Panc1 (cell line): ENCODE measurements at places on chromosomes 2 and 18.

- no peak for DNase-seq
Measured at GRCh38 chr2:239114616-239115265, 266.9 kb downstream of the TWIST2 start.

DNA sequence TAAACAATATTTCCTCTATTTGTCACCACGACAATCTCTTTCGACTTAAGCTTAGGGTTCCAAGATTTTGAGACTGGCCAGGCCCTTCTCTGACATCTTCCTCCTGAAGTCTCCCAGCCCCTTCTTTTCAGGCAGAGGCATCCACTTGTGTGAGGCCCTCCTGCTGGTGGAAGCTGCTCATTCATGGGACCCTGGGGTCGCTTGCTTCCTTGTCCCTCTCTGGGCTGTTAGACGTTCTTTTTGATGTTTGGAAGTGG, 188.2 kb upstream of the APCDD1 start:
- DNase-seq = no peak

DNA sequence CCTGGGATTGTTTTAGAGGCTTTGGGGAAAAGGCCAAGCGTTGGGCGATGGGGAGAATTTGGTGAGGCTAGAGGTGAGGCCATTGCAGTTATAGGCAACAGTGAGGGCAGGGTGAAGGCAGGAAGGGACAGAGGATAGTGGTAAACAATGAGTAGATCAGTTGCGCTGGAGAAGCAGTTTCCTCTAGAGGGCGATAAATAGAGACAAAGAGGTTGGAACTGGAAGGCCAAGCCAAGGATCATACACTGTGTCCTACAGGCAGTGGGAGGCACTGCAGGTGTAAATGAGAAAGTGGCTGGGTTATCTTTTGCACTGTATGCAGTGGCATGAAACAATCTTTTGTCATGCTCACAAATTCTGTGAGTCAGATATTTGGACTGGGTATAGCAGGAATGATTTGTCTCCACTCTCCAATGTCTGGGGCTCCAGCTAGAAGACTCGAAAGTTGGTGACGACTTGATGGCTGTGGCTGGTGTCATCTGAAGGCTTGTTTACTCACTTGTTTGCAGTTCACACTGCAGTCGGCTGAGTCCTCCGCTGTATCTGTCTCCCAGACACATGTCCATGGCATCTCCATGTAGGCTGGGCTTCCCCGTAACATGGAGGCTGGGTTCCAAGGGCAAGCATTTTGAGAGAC, 82.1 kb downstream of the TNP1 start:
- DNase-seq = peak; percentile 53

- DNase-seq = no peak
Measured at GRCh38 chr2:233375490-233376314, 21.4 kb downstream of the DGKD start.

DNA sequence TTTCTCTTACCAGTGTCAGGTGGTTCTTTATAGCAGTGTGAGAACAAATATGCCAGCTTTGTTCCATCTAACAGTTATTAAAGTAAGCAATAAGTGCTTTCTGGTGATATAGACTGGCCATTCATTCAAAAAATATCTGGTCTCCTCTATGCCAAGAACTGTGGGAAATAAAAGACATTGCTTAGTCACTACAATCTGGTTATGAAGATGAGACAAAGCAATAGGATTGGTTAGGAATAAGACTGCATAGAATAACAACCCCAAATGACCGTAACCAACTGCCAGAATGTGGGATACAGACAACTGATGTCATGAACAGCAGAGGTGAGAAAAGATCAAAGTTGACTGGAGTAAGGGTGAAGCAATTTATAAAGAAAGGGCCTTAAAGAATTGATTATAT, 83.8 kb downstream of the MBD2 start:
- DNase-seq = no peak

GRCh38 chr18:48084858-48085257, 154.4 kb upstream of the SMAD2 start:
- DNase-seq = no peak

GRCh38 chr2:109217362-109218086, 88.5 kb downstream of the SH3RF3 start:
- DNase-seq = no peak

GRCh38 chr2:166419616-166419934, 43.8 kb upstream of the SCN9A start:
- no peak for DNase-seq

DNA sequence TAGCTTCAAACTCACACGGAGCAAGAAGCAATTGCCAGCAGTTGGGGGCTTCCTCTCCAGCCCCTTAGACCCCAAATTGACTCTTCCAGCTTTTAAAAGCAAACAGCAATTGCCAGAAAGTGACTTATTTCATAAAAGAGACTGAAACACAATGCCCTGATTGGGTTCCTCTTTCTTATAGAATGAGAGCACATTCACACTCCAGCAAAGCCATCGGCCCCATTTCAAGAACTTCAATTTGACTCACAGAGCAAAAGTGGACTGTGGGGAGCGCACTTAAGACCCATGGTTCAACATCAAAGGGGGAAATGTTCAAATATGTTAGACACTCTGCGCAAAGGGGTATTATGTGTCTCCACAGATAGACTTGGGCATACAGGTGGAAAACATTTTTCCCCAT, 484.7 kb downstream of the BCL11A start:
- DNase-seq = no peak

DNA sequence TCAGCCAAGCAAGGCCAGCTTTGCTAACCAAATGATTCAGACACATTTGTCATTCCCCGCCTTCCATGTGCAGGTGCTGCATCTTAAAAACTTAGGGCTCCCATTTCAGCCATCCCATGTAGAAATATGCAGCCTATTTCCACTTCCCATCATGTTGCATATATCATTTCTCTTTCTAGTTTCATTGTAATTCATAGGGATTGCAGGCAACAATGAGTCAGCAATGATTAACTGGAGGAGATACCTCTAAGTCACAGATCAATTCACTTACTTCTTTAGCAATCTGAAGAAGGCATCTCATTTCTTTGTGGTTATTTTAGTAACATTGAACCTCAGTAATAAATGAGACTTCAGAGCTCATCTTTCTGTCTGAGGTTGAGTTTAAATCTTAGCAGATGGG, 276.1 kb upstream of the PKDCC start:
- DNase-seq = no peak

DNA sequence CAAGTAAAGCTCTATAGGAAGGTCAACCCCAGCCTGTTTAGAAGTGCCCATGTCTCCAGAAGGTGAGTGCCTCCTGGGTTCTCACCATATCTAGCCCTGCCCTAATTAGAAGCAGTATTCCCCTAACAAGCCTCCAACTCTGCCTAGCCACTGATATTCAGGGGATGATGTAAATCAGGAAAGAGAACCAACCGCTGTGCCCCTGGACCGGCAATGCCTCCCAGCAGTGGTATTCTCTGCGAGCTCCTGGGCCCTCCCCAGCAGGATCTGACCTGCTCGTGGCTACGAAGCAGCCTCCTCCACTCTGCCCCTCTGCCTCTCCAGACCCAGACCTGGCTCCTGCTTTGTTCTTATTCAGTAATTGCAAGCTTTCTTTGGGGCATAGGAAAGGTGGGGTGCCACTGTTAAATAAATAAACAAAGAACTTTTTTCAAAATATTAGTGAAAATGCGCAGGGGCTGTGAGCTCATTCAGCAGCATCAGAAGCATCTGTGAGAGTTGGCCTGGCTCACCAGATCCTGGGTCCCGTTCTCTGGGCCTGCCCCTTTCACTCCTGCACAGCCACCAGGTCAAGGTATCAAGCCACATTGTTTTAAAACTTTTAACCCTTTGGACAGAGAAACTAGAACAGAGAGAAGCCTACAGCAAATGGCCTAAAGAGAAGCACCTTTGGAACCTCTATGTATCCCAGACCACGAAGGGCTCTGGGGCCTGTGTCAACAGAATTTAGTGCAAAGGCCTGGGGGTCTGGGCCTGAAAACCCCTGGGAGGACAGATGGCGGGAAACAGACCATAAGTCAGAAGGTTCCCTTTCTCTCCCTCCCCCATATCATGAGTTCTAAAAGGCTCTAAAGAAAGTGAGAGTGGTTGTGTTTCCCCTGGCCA, 11.9 kb downstream of the MREG start:
- DNase-seq = no peak

DNA sequence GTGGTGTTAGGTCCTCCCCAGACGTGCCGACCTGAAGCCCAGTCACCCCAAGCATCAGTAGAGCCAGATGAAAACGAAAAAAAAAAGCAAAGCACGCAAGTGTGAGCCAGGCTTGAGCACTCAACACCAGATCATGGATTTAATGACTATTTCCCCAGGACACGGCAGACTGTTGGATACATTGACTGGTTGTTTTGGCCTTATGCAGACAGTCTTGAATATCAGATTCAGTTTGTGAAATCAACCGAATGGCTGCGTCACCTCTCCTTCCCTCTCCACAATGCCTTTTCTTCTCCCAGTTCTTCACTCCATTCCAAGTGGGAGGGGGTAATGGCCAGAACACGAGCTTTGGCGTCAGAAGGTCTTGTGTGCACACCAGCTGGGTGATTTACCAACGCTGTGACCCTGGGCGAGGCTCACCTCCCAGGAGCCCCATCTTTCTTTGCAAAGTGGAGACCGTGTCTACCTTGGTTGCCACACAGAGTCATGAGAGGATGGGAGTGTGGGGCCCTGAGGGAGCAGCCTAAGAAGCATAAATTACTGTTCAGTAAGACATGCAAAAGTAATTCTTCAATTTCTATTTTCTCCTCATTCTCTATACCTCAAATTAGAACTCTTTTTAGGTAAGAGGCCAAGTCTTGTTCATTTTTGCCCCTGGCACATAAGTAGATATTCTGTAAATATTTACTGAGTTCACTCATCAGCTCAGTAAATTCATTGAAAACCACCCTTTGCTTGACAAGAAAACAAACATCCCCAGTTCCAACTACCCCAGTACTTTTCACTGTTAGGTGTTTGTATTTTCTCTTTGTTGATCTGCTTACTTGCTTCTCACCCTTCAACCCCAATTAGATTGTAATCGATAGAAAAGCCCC, 181.1 kb upstream of the COPS8 start:
- no peak for DNase-seq

DNA sequence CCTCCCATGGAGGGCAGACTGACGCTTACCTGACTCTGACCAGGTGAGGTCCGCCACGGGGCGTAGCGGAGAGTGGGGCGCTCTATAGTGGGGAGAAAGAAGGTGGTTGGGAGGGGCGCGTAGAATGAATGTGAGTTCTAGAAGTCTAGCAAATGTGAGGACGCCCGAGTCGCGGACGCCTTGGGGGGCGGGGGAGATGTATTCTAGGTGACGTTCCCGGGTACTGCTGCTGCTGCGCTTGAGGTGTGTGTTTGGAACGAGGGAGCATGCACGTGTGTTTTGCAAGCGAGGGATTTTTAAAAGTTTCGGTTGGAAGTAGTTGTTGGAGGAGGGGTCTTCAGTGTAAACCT, 758 bp downstream of the RIF1 start:
- no peak for DNase-seq

GRCh38 chr18:37559194-37559593, 6.4 kb downstream of the CELF4 start:
- no peak for DNase-seq

- no peak for DNase-seq
Measured at GRCh38 chr2:182165202-182165601, 179.5 kb downstream of the PPP1R1C start.
